Stimulated activated memory B cell treated with anti-CD40 and anti-IgM and Interleukin-4, amounts not matched to agents 10 μg/mL and 1 μg/mL and 100 μg/mL, for 72 hours (primary cell): ENCODE measurements at places on chromosomes 6 and 20.

GRCh38 chr6:121260651-121261102 lies 73.6 kb downstream of the TBC1D32 start:
- H3K27ac ChIP-seq: no peak overlapping the region
- no peak for ATAC-seq
- peaks cover 84% of the 10 kb centered on the region for H3K36me3 ChIP-seq

DNA sequence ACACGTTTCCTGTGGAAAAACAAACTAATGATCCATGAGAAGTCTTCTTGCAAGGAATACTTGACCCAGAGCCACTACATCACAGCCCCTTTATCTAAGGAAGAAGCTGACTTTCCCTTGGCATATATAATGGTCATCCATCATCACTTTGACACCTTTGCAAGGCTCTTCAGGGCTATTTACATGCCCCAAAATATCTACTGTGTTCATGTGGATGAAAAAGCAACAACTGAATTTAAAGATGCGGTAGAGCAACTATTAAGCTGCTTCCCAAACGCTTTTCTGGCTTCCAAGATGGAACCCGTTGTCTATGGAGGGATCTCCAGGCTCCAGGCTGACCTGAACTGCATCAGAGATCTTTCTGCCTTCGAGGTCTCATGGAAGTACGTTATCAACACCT lies 35.4 kb downstream of the GCNT2 start:
- H3K36me3 ChIP-seq: peaks cover 54% of the 10 kb centered on the region
- peaks cover 71% of the 10 kb centered on the region for H3K4me1 ChIP-seq
- no peak for ATAC-seq
- H3K27me3 ChIP-seq: no peaks in the 10 kb centered on the region
- no peak overlapping the region for H3K27ac ChIP-seq
- no peak overlapping the region for H3K4me3 ChIP-seq

DNA sequence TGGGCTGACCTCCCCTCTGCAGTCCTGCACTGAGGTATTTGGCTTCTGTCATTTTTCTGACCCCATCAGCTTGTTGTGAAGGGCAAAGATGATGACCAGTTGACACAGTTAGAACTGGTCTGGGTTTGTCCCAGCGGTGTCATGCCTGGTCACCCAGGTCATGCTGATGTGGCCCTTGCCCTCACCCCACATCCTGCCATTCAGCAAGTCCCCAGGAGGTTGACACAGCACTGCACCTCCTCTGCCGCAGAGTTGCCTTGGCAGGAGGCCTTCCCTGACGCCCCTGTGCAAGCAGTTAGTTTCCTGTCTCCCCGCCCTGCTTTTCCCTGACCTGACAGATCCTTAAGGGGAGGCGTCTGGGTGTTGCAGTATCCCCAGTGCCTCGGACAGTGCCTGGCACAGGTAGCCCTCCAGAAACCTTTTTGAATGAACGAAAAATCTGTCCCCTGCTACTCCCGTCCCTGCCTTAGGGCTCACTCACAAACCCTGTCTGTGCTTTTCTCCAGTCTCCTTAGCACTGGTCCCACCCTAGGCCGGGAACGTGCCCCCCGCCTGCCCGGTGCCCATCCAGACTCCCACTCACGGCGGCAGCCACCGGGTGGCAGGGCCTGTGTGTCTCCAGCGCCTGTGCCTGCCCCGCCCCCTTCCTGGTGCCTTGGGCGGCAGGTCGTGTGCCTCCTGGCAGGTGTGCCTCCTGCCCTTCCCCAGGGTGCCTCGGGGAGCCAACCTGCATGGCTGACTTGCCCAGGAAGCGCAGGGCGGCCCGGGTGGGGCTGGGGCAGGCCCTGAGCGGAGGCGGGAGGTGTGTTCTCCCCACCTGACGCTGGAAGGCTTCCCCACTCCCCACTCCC lies 146.3 kb upstream of the RNF24 start:
- peaks cover 54% of the 10 kb centered on the region for H3K27me3 ChIP-seq
- no peak for ATAC-seq
- no peak overlapping the region for H3K27ac ChIP-seq
- no peaks in the 10 kb centered on the region for H3K36me3 ChIP-seq

GRCh38 chr6:168609026-168609685 lies 168.2 kb downstream of the SMOC2 start:
- no peaks in the 10 kb centered on the region for H3K4me1 ChIP-seq
- H3K27ac ChIP-seq: no peak overlapping the region
- H3K4me3 ChIP-seq: no peak overlapping the region
- H3K27me3 ChIP-seq: no peaks in the 10 kb centered on the region
- no peaks in the 10 kb centered on the region for H3K36me3 ChIP-seq
- no peak for ATAC-seq

DNA sequence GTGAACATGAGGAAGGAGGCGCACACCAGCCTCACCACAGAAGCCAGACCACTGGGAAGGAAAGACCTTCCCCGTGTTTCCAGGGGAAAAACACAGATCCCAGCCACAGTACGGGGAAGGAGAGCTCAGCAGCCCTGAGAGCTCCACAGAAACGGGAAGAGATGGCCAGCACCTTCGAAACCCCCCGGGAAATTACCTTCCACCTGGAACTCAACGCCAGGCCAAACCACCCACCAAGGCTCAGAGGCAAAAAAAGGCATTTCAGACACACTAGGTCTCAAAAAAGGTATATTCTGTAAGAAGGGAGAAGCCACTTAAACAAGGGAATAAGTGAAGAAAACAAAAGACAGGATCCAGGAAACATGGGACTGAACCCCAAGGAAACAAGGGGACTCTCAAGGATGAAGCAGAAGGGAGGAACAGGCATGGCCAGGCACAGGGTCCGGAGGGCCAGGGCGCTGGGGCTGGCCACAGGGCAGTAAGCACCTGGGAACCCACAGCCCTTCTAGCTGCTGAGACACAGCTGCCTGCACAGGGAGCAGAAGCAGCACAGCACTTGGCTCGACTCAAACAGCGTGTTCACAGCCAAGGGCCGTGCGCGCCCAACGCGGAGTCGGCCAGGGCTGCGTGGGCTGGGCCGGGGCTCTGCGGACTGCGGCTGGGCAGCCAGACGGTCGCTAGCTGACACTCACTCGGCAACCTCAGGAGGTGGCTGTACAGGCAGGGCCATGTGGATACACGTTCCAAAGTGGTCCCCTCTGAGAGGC lies 44.6 kb downstream of the TAF4 start:
- H3K4me3 ChIP-seq: no peak overlapping the region
- ATAC-seq: no peak
- peaks cover 10% of the 10 kb centered on the region for H3K36me3 ChIP-seq
- H3K4me1 ChIP-seq: peaks cover 53% of the 10 kb centered on the region
- H3K27ac ChIP-seq: peak overlapping the region; percentile 69

DNA sequence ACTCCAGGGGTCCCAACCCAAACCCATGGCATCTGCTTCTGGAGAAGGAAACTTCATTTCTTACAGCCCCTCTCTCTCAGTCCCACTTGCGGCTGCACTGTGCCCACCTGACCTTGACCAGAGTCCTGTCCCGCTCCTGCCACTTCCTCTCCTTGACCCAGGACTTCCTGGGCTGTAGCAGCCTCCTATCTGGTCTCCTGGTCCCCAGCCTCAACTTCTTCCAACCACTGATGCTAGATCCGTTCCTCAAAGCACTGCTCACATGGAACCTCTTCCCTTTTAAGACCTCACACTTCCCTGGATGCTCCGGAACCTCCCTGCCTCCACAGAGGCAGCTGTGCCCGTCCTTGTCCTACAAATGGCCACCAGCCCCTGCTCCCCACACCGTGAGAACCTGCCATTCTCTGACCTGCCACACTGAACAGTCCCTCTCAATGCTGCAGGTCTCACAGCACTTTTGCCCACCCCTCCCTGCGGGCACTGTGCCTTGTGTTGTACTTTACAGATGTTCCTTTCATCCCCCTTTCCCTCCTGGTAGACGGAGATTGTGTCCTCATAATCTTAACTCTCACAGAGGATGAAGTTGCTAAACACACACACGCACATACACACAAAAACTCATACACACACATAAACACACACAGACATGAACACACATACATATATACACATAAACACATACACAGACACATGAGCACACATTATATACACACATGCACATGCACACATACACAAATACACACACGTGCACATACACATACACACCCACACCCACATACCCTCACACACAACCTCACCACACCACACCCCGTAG lies 59.6 kb upstream of the NXT1 start:
- H3K27me3 ChIP-seq: peaks cover 25% of the 10 kb centered on the region
- ATAC-seq: no peak
- no peaks in the 10 kb centered on the region for H3K4me1 ChIP-seq
- no peak overlapping the region for H3K27ac ChIP-seq
- H3K36me3 ChIP-seq: no peaks in the 10 kb centered on the region

DNA sequence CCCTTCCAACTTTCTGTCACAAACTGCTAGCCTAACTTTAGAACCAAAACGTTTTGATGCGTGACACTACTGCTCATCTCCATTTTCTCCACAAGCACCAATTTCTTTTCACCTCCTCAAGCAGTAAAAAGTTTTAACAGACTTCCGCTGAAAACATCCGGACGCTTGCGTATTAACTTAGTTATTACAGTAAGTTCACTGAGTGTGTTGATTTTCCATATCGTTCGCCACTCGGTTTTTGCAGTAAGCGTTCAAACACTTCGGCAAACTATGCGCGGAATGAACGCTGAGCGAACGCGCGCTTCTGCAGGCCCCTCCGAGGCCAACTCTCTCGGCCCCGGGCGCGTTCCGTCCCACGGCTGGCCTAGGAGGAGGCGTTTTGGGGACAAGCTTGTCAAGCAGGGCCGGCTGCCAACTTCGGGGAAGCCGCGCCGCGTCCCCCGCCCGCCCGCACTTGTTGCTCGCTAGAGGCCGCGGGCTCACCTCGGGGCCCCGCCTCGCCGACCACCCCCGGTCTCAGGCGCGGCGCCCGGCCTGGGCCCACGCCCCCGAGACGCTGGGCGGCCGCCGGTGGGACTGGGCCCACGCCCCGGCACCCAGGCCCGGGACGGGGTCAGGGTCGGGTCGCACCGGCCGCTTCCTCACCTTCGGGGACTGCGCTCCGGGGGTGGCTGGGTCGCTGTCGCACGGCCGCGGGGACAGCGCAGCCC lies 945 bp downstream of the PHF10 start:
- H3K4me3 ChIP-seq: peak overlapping the region; percentile 84
- no peaks in the 10 kb centered on the region for H3K36me3 ChIP-seq
- ATAC-seq: peak; percentile 74
- peak overlapping the region; percentile 89 for H3K27ac ChIP-seq
- peaks cover 36% of the 10 kb centered on the region for H3K4me1 ChIP-seq

DNA sequence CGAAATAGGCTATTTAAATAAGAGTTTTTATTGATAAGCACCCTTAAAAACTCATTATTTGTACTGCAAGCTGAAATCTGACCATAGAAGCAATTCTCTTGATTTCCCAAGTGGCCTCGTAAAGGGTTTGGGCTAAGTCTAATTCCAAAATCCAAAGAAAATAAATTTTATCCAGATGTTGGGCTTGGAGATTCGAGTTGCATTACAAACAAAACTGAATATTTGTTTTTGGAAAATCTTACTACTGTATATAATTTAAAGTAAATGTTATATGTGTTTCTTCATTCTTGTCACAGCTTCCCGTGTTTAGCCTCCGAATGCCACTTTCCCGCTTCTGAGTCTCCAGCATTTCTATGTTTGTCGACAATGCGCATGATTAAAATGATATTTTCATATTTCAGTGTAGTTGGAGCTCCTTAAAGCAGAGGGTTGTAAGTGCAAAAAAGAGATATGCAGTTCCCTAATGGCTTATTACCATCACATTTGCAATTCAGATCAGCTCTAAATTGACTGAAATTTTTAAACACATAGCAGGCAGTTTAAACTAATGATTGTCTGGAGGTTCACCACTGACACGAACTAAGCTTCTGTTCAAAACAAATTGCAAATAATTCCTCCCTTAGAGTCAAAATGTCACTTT lies 47.0 kb downstream of the PRL start:
- H3K4me1 ChIP-seq: no peaks in the 10 kb centered on the region
- no peak overlapping the region for H3K27ac ChIP-seq
- no peaks in the 10 kb centered on the region for H3K27me3 ChIP-seq
- no peaks in the 10 kb centered on the region for H3K36me3 ChIP-seq
- no peak overlapping the region for H3K4me3 ChIP-seq
- ATAC-seq: no peak

- H3K36me3 ChIP-seq: no peaks in the 10 kb centered on the region
- no peak overlapping the region for H3K4me3 ChIP-seq
- no peak overlapping the region for H3K27ac ChIP-seq
- no peak for ATAC-seq
- no peaks in the 10 kb centered on the region for H3K27me3 ChIP-seq
- no peaks in the 10 kb centered on the region for H3K4me1 ChIP-seq
Observed at GRCh38 chr20:11734431-11734830, 183.3 kb upstream of the BTBD3 start.

DNA sequence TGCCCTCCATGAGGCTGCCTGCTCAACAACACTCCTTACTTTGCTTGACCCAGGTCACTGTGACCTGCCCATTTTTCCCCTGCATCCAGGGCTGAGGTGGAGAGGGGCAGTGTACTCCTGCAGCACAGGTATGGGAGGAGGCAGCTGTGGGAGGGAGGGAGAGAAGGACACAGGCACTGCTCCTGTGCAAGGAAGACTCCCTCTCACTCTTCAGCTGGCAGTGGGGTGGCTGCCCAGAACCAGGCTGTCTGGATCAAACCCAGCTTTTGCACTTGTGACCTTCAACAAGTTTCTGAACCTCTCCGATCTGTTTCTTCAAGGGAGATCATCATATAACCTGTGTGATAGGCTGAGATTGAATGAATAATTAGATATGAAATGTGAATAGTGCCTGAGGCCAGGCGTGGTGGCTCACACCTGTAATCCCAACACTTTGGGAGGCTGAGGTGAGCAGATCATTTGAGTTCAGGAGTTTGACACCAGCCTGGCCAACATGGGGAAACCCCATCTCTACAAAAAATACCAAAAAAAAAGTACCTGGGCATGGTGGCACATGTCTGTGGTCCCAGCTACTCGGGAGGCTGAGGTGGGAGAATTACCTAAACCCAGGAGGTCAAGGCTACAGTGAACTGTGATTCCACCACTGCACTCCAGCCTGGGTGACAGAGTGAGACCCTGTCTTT lies 14.1 kb downstream of the TGIF2 start:
- no peak for ATAC-seq
- no peaks in the 10 kb centered on the region for H3K27me3 ChIP-seq
- peaks cover 43% of the 10 kb centered on the region for H3K36me3 ChIP-seq
- H3K4me3 ChIP-seq: no peak overlapping the region
- H3K4me1 ChIP-seq: peaks cover 31% of the 10 kb centered on the region

GRCh38 chr6:154196333-154196885 lies 157.4 kb downstream of the OPRM1 start:
- no peak for ATAC-seq
- no peak overlapping the region for H3K27ac ChIP-seq
- H3K4me1 ChIP-seq: no peaks in the 10 kb centered on the region
- H3K36me3 ChIP-seq: no peaks in the 10 kb centered on the region
- no peaks in the 10 kb centered on the region for H3K27me3 ChIP-seq

GRCh38 chr6:157528931-157529653 lies 148.1 kb downstream of the ZDHHC14 start:
- H3K27me3 ChIP-seq: no peaks in the 10 kb centered on the region
- peak; percentile 29 for ATAC-seq
- peaks cover 55% of the 10 kb centered on the region for H3K4me1 ChIP-seq
- H3K4me3 ChIP-seq: no peak overlapping the region
